ENCODE measurements at places on chromosomes 2 and 18.

DNA sequence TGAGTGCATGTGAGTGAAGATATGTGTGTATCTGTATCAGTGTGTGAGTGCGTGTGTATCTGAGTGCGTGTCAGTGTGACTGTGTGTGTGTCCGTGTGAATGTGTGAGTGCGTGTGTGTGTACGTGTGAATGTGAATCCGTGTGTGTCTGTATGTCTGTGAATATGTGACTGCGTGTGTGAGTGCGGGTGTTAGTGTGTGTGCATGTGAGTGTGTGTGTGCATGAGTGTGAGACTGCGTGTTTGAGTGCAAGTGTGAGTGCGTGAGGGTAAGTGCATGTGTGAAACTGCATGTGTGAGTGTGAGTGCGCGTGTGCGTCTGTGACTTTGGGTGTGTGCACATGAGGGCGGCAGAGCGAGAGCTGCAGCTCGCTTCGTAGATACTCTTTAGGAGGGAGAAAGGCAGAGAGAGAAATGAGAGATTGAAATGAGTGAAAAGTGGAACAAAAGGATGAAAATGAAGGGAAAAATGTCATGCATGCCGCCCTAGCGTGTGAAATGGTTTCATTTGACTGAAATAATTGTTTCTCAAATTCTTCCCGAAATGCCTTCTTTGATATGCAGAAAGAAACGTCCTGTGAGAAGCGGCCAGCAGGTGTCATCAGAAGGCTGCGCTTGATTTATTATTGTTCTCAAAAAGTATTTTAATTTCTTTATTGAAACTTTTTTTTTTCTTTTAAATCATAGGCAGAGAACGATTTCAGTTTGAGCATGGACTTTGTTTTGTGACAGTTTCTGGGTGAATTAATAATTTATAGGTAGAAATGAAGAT, 25.6 kb downstream of the ZNF407 start:
- peak; percentile 36 for DNase-seq

DNA sequence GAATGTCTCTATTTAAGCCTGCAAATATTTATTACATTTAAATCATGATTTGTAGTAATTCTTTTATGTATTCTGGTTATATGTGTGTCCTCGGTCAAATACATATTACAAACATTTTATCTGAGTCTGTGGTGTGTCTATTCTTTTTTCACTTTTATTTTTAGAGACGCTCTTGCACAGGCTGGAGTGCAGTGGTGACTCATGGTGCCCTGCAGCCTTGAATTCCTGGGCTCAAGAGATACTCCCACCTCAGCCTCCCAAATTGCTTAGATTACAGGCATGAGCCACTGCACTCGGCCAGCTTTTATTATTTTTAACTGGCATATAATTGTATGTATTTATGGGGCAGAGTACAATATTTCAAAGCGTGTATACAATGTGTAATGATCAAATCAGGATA, 47.5 kb downstream of the ARID5A start:
- DNase-seq = no peak

- no peak for DNase-seq
Measured at GRCh38 chr2:232573771-232574435, 23.4 kb downstream of the EIF4E2 start.

DNA sequence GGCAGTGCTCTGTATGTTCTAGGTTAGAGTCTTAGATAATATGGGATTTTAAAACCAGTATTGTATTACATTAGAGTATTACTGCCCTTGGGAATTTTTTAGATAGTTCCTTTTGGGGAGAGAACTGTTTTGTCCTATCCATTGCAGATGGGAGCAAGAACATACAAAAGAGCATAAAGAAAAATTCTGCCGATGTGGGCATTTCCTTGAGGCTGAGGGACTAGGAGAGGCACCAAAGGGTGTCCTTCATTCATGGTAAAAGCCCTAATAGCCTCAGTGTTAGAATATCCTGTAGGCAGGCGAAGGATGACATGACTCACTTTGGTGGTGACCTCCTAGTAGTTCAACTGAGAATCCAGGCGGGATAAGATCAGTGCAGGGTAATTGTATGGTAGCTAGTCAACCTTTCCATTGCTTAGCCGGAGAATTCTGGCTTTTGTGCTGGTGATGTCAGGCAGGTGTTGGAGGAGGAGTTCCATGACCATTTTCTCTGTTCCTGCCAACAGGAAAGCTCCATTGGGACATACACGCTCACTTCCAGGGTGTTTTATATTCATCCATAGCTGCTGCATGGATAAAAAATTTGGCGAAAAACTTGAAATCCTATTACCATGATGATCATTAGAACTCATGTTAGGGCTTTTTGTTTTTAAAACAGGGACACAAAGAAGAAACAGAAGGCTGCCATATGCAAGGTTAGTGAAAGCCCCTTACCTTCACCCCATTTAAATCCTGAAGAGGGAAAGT, 28.1 kb downstream of the EPAS1 start:
- no peak for DNase-seq

DNA sequence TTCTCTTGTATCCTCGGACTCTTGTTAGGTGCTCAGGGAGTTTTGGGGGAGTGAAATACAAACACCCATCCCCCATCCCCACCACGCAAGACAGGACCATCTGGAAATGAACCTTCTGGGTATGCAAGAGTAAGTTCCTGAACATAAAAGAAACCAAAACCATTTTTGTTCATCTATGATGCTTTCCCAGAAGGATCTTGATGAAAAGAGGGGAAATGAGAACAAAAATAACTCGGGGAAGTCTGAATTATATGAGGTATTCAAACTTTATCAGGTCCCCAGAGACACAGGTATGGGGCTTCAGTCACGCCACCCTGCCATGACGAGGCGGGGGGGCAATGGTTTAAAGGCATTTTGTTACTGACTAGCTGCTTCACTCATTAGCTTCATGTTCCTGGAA, 68.6 kb upstream of the DNMT3A start:
- DNase-seq = no peak

DNA sequence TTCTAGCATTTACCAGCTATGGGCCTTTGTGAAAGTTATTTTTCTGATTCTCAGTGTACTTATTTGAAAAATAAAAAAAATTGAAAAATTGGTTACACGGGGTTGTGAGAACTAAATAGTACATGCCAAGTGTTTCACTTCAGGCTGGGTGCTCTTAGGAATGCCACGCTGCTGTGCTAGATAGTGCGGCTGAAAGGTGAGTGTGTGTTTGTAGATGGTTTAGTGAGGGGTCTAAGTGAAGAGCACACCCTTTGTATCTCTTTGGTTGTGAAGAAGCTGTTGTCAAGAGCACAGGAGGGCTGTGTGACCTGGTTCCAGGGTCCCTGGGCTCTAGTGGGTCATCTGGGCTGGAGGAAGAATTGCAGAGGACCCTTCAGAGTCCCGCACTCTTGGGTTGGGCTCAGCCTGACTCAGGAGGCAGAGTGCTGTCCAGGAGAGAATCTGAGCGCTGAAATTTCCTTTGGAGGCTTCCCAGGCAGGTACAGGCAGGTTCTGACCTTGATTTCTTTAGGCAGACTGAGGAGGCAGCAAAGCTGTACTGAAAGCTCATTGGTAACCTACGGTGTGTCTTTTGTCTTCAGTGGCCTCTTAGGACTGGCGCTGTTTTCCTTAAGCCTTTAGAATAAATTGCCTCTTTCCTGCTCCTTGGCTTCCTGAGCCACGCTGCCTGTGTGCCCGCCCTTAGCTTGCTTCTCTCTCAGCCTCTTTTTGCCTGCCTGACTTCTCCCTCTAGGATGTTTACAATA, 44.4 kb downstream of the MAP4K4 start:
- no peak for DNase-seq

- no peak for DNase-seq
Measured at GRCh38 chr2:222864296-222864695, 3.5 kb downstream of the ACSL3 start.

DNA sequence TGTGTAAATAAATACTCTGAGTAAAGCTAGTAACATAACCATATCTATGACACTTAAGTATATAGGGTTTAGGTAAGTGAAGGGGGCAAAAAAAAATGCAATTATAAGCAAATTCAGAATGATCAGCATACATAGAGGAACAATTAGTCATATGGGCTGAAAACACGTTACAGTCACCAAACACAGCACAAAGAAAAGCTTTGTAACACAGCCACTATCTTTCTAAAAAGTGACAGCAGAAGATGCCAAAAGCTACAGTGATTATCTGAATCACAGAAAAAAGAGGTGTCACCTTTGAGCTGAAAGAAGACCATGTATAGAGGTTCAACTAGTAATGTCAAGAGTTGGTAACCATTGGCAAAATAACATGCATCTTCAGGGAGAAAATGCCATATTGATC, 115.5 kb downstream of the ERBB4 start:
- DNase-seq = no peak

GRCh38 chr18:23170137-23170536, 34.9 kb downstream of the CABLES1 start:
- no peak for DNase-seq

DNA sequence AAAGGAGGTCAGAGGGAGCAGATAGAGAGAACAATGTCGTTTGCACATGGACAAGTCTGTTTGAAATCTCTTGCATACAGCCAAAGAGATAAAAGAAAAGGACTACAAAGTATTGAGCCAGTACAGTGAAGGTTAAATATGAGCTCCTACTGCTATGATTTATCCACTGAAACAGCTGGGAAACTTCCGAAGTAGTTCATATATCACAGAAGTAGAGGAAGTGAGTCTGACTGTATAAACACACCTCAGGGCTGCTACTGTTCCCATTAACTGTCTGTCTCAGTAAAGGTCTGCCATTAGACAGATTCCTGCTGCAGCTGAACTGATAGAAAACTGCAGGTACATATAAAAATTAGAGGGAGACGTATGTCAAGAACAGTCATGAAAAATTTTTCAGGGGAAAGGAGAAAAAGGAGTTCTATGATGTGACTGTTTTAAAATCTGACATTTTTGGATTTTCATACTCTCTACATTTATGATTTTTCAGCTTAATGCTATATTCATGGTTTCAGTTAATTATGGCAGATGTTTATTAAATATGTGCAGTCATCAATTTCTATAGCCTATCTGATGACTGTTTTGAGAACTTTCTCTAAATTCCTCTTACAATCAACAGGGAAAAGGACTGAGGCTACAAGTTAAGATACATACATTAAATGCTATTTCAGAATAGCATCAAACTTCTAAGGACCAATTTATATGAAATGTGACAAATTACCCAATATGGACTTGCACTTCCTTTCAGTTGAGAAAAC, 364.7 kb downstream of the ERBB4 start:
- DNase-seq = no peak

Data from CD4-positive, alpha-beta T cell treated with Interleukin-17A for 1 hour (primary cell).